ENCODE measurements at places on chromosomes 3 and 15.

GRCh38 chr15:64653757-64654156, 121.6 kb downstream of the RBPMS2 start:
- no peak for DNase-seq

DNA sequence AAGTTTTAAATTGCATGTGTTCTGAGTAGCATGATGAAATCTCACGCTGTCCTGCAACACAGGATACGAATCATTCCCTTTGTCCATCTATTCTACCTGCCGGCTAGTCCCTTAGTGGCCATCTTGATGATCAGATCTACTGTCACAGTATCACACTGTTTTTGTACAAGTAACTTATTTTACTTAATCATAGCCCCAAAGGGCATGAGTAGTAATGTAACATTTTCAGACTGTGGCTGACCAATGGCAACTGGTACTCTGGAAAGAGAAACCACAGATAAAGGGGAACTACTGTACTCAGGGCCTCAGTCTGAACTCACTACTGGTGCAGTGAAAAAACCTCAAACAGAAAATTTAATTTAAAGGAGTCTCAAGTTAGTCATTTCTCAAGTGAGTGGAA, 127.3 kb upstream of the MRPL3 start:
- DNase-seq: no peak

DNA sequence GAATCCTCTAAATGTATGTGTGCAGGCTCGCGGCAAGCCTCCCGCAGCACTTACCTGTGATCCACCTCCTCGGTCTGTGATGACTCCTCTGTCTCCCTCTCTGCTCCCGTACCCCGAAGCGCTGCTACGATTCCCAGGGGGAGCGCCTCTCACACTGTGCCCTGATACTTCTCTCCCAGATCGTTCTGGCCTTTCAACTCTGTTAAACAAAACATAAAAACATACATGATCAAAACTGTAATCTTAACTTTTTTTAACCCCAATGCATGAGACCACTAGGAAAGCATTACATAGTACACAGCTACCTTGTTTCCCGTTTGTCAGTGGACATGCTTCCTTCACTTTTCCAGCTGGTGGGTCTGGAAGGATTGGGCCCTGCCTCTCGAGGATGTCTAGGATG, 46.6 kb downstream of the SLTM start:
- DNase-seq: no peak

DNA sequence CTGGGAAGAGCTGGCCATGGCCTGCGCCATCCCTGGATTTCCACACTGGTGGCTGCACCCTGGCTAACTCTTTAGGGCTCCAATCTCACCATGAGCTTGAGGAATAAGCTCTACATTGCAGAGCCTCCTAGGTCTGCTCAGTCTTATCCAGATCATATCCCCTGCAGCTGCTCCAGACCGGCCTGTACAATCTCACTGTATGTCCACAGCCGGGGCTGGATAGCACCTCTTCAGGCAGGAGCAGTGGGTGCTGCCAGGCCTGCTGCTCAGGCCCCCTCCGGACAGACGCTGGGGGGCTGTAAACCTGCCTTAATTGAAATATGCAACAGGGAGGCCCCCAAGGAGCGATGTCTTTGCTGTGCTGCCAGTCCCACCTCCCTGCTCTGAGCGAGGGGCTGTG, 15.6 kb downstream of the INSYN1 start:
- DNase-seq: no peak

- no peak for DNase-seq
These were observed 192.8 kb downstream of the ARPP21 start for GRCh38 chr3:35832140-35832571.

- DNase-seq: no peak
These were observed 306.4 kb upstream of the CNTN3 start for GRCh38 chr3:74920721-74921350.

- DNase-seq: no peak
These were observed 102.8 kb downstream of the FRMD5 start for GRCh38 chr15:44092221-44092620.

DNA sequence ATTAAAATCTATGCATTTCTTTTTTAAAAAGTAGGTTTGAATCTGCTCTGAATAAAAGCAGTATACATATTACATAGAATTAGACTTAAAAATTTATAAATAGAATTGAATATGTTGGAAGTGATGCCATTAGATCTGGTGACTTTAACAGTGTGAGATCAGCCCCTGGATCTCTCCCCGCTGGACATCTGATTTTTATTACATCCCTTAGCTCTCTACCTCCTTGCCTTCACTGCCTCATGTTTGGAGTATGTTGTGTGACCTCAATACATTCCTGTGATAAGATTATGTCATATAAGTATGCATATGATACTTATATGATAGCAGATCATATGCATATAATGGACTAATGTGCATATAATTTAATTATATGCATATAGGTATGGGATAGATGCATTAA, 643.4 kb upstream of the NR2F2 start:
- no peak for DNase-seq

DNA sequence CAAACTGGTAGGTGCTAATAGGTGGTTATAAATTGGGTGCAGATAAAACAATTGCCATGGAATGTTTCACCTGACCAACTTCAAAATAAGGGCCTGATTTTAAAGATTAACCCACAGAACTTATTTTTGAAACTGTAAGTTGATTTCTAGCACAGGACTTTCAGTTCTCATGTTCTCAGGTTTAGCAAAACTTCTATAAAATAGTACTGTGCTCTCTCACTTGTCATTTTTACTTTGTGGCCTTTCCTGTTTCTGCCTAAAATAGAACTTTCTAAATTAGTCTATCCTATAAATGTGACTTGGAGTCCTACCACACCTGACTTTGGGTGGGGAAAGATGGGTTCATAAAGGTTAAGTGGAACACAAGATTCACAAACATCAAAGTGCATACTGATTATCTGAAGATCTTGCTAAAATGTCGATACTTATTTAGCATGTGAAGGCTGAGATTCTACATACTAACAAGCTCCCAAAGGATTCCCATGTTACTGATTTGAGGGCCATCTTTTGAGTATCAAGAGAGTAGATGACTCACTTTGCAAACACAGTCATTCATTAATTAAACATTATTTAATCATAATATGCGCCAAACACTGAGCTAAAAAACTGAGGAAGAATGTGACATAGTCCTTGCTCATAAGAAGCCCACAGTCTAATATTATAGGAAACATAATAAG, 38.6 kb downstream of the BTLA start:
- no peak for DNase-seq

DNA sequence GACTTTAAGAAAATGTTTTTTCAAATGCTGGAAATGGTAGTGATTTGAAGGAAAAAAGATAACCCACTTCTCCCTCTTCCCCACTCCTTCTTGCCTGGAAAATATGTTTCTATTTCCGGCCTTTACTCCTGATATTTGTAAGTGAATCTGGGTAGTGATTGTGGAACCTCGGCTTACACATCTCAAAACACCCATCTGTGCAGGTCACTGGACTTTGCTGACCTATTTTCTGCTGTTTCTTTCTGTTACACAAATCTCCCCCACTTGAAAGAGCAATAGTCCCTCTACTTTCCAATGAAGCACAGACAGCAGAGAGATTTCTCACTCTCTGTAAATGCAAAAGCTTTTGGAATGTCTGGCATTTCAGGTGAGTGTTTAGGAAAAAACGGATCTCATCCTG, 76.9 kb upstream of the ICE2 start:
- no peak for DNase-seq

DNA sequence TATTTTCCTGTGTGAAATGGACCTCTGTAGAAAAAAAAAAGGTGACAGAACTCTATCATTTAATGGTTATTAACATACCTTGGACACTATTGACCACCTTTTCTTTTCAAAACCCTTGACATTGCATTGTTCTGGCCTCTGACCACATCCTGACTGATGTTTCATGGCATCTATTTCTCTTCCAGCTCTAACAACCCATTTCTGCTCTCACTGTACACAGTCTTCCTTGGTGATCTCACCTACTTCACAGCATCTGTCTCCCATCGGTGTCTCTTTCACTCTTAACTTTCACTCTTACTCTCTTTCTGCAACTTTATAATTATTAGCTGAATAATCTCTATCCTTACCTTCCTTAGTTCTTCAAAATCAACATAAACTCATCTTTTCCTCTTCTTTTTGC, 217.4 kb upstream of the CD96 start:
- no peak for DNase-seq

GRCh38 chr3:141384157-141384556, 15.9 kb downstream of the ZBTB38 start:
- no peak for DNase-seq

DNA sequence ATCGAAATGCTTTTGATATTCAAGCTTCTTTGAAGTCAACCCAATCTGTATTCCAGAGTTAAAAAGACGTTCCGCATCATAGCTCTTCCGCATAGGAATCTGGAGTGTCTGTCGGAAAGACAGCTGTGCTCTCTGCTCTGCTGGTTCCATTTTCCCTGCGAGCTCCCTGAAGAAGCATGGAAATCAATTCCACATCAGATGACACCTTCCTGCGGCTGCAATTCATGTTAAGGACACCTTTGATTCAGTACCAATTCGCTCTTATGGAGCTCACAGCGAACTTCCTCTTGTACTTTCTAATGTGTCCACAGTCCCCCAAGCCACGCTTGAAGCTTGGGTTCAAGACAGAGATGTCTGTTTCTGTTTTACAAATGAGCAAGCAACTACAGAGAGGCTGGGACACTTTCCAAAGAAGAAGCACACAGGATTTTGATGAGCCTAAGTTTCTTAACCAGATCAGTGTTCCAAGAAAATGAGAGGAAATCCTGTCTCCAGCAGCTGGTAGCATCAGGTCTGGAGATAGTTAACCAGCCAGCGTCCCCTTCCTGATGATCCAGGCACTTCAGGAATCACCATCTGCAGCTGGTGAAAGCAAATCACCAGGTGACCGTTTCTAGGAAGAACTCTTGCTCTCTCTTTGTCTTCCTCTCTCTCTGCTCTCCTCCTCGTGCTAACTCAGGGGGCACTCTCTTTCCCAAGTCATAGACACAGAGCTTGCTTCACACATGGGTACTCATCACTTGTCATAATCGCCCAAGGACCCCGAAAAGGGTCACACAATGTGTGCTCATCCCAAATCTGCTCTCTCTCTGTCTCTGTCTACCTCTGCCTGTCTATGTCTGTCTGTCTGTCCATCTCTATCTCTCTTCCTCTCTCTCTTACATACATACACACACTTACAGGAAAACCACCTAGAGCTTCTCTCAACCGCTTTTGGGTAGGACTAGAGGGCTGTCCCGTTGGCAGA, 281.8 kb downstream of the FAM43A start:
- no peak for DNase-seq

GRCh38 chr3:138197524-138197923, 10.4 kb downstream of the ARMC8 start:
- no peak for DNase-seq

Data from stimulated activated CD8-positive, alpha-beta memory T cell treated with anti-CD3 and anti-CD28 coated beads, Interleukin-15, amount 100 ng/mL, for 24 hours (primary cell).